ENCODE measurements at places on chromosomes 2 and 18.

GRCh38 chr2:158953926-158954763, 14.3 kb upstream of the TANC1 start:
- DNase-seq: peak; percentile 93

DNA sequence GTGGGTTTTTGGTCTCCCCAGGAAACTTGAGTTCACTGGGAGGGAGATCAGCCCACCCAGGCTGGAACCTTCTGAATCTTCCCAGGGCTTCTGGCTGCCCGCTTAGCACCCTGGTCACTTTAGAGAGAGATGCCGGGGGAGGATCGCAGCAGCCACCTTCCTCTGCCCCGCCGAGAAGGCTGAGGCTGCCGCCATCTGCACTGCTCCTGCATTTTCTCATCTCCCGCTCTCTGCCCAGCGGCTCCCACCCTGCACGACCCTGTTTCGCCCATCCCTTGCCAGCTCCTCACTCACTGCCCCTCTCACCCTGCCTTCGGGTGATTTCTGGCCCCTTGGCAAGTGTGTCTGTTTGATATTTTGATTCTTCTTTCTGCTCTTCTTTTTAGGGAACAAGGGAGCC, 82.6 kb upstream of the ATG16L1 start:
- DNase-seq: no peak

DNA sequence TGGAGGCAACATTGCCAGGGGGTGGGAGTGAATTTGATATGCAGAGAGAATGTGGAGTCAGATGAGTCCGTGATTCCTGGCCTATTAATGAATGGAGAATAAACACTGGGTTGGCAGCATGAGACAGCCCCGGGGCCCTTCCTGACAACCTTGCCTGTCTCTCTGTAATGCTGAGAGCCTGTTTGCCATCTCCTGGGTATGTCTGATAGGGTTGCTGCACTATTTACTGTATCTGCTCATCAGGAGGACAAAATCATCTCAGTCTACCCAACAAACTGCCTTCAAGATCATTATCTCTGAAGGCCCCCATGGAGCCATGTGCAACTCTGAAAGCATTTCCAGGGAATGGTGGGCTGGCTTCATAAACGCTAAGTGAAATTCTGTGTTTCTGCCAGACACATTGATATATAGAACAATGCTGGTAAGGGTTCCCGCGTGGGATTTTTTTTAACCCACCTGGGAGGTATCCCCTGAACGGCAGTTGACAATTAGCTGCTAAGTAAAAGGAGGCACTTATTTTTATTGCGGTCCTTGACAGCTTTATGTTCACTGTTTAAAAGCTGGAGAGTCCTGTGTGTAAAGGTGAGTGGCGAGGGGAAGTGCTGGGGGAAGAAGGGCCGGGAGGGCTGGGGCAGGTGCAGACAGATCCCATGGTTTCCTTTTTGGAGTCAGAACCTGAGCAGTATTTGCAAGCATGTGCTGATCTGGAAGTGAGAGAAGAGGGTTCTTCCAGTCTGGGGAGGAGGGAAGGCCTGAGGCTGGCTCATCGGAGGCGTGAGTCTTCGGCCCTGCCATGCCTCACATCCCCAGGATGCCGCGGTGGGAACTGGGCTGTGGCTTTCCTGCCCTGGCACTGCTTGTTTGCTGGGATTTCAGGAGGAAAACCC, 64.8 kb downstream of the ARHGAP25 start:
- DNase-seq: no peak

DNA sequence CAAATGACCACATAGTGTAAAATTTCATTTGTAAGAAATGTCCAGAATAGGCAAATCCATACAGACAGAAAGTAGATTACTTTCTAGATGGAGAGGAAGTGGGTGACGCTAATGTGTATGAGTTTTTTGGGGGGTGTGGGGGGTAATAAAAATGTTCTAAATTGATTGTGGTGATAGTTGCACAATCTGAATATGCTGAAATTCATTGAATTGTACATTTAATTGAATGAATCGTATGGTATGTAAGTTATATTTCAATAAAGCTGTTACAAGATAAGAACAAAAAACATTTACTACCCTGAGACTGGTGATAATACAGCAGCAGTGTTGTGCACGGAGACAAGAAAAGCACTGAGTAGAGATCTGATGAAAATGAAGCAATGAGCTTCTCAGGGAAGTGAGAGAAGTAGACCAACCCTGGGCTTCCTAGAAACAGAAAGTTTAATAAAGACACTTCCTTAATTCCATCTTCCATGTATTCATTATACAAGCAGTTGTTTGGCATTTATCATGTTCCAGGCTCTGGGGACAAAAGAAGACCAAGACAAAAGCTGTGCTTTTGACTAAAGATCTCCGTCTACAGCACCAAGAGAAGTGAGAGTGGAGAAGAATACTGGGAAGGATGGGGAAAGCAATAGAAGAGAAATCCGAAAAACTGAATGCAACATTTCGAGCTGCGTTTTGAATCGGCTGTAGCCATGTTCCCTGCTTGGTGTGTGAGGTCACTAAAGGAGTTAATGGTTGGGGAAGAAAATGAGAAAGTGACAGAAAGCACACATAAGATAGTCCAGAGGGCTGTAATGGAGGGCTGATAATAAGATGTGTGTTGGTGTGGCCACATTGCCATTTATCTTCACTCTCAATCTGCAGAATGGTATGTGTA, 1.8 kb upstream of the PDE11A start:
- peak; percentile 6 for DNase-seq

DNA sequence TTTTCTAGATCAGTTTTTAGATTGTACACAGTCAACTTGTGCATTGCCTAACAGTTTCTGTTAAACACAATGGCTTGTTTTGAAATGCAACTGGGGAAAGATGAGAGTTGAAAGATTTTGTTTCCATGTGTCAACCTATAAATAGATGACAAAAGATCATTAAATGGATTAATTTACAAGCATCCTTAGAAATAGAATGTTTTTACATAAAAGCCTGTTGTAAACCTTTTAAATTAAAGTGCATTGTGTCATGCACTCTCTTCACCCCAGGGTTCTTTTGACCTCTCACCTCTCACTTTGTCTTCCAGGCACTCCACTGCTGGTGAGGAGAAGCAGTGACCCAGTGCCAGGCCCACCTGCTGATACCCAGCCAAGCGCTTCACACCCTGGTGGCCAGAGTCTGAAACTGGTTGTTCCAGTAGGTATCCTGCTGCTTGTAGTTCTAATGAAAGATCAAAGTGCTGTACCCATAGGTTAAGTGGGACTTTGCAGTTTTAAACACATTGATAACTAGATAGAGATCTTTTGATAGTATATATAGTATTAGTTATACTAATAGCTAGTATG, 502.1 kb downstream of the PARD3B start:
- no peak for DNase-seq

DNA sequence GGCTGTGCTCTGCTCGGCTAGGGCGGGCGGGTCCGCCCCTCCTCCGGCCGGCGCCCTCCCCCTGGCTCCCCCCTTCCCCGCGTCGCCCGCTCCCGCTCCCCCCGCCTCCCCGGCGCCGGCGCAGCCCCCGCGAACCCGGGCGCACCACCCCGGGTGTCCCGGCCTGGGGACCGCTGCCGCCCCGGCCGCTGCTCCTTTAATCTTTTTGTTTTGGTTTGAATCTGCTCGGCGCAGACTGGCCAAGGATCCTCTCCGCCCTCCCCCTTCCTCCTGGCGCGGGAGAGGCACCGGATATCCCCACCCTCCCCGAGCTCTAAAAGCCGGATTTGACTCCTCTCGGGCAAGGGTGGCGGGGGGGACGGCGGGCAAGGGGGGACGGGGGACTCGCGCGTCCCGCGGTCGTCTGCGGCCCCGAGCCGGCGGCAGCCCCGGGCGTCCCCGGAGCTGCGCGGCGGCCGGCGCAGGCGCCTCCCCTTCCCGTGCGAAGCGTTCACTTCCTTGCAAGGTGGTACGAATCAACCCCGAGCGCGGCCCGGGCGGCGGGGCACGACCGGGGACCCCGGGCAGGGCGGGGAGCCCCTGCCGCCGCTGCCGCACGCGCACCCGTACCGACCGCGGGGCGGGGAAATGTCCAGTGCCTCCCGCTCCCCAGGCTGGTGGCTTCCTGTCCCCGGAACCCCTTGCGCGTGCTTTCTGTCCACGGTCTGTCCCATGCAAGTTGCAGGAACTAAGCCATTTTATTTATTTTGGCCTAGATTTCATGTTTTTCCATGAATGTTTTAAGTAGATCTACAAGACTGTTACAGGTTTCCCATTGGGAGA, at the start of gene PTGR3:
Gene PTGR3 (minus strand): TSS at position 11 of the 822 bp plus-strand sequence. CDS start 81 bp downstream, outside the sequence.
- peak; percentile 87 for DNase-seq

DNA sequence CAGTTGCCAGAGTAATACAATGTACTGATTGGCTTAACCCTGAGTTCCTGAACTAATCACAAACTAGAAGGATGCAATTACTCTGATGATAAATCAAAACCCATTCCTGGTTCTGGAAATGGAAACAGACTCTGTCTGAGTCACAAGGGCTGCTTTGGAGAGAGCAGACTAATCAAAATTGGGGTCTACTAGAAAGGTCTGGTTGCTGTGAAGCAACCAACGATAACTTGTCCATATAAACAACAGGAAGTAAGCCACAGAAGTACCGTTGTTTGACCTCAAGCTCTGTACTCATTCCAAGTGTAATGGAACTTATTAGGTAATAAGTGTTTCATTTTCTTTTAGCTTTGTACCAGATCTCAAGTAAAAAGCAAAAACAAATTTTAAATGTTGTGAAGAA, 49.7 kb downstream of the RASGRP3 start:
- peak; percentile 46 for DNase-seq

GRCh38 chr2:45339253-45339652, 271.8 kb downstream of the SRBD1 start:
- no peak for DNase-seq

GRCh38 chr18:77495982-77496690, 246.5 kb downstream of the GALR1 start:
- DNase-seq: no peak

- no peak for DNase-seq
These were observed 50.5 kb upstream of the LGALSL start for GRCh38 chr2:64403426-64403825.

- no peak for DNase-seq
These were observed 77.9 kb upstream of the RAB27B start for GRCh38 chr18:54750350-54750749.

DNA sequence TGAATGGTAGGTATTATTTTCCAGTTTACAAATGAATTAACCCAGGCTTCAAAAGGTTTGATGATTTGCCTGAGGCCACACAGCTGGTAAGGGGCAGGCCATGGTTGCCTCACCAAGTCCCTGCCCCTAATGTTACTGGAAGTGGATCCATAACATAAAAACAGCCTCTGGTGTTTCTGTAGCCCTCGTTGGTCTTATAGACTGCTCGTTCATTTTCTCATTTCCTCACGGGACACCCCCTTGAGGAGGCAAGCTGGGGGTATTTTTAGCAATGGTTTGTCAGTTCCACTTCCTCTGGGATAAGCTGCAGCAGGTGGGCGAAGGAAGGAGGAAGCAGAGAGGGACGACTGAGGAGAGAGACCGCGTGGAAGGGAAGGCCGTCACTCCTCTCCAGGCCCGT, 32.9 kb upstream of the NDUFV2 start:
- no peak for DNase-seq

GRCh38 chr2:147492471-147492870, 352.4 kb upstream of the ACVR2A start:
- no peak for DNase-seq

DNA sequence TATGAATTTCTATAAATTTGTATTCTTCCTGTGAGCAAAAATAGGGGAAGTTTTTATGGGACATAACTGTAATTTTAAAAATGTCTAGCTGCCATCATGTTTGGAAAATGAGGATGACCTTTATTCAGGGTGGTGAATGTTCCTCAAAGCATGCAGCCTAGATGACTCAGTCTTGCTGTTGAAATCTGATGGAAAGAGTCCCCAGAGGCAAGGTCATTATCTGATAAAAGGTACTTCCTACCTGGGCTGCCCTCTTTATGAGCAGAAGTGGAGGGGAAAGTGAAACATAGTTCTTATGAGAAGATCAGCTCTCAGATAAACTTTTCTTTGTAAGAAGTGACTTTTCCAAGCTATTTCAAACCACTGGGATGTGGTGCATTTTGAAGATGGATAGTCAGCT, 1144.7 kb upstream of the PIK3C3 start:
- peak; percentile 6 for DNase-seq

GRCh38 chr2:98301469-98301868, 44.8 kb upstream of the CNGA3 start:
- no peak for DNase-seq

- DNase-seq: no peak
These were observed 46.3 kb downstream of the EMX1 start for GRCh38 chr2:72963423-72964145.

DNA sequence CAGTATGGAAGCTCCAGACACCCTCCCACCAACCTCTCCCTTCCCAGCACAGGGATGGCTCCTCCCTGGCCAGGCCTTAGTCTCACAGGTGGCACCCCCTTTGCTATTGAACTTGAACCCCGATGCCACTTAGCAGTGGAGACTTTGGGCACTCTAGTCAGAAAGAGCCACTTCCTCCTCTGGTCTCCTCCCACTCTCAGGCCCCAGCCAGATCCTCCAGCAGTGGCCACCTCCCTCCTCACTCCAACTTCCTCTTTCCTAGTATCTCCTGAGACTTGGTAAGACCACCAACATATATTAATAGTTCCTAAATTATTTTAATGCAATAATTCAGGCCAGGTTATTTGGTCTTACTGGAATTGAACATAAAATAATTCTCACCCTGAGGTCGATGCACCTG, 437.2 kb upstream of the ID2 start:
- no peak for DNase-seq

Measured in astrocyte of the spinal cord (primary cell).